ENCODE measurements at places on chromosomes 7 and 10. TPM values are rescaled to one million over a fixed set of nuclear protein-coding genes. Genes with fewer than 3 reads are reported as not detected.

The FAM180A gene
- not detected for total RNA-seq

The SORBS1 gene
- total RNA-seq: 0.56 TPM

GRCh38 chr10:114356126-114356525, 48.2 kb downstream of the AFAP1L2 start:
- no peak for DNase-seq
- no peaks in the 10 kb centered on the region for H3K4me1 ChIP-seq
- H3K36me3 ChIP-seq: no peaks in the 10 kb centered on the region
- H3K27ac ChIP-seq: no peak overlapping the region
- peaks cover 12% of the 10 kb centered on the region for H3K27me3 ChIP-seq
- H3K4me3 ChIP-seq: no peak overlapping the region

GRCh38 chr7:107890493-107890961, 456 bp upstream of the DLD start:
- H3K27me3 ChIP-seq: peaks cover 3% of the 10 kb centered on the region
- H3K36me3 ChIP-seq: peaks cover 24% of the 10 kb centered on the region
- peak overlapping the region; percentile 96 for H3K4me3 ChIP-seq
- H3K27ac ChIP-seq: peak overlapping the region; percentile 98
- peaks cover 37% of the 10 kb centered on the region for H3K4me1 ChIP-seq
- peak; percentile 22 for DNase-seq

GRCh38 chr7:23293500-23294073, 5.6 kb upstream of the MALSU1 start:
- H3K36me3 ChIP-seq: peaks cover 3% of the 10 kb centered on the region
- DNase-seq: no peak
- no peak overlapping the region for H3K4me3 ChIP-seq

- H3K36me3 ChIP-seq: no peaks in the 10 kb centered on the region
- H3K4me1 ChIP-seq: no peaks in the 10 kb centered on the region
- H3K27ac ChIP-seq: no peak overlapping the region
- DNase-seq: no peak
- no peaks in the 10 kb centered on the region for H3K27me3 ChIP-seq
- no peak overlapping the region for H3K4me3 ChIP-seq
Observed at GRCh38 chr10:106863549-106863948, 301.0 kb downstream of the SORCS1 start.
